Activated naive CD8-positive, alpha-beta T cell treated with anti-CD3 and anti-CD28 coated beads, Interleukin-2, amount 50 U/mL, for 24 hours (primary cell): ENCODE measurements at places on chromosomes 5 and 9.

DNA sequence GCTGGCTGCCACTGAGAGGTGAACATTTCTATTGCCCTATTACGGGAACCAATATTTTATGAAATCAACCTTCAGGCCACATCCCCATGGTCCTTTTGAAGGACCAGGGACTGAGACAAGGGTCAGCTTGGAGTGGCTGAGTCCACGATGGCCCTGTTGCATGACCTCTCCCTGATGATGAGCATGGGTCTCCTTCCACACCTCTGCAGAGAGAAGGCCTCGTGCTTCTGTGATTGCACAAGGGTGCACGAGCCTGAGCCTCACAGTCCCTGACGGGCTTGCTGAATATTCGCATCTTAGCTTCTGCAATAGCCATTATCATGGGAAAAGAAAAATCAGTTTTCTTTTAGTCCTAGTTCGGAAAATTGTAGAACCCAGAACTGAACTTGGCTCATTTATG, 255.0 kb upstream of the IRX2 start:
- H3K4me1 ChIP-seq = no peaks in the 10 kb centered on the region
- H3K27me3 ChIP-seq = no peaks in the 10 kb centered on the region
- no peak for DNase-seq

DNA sequence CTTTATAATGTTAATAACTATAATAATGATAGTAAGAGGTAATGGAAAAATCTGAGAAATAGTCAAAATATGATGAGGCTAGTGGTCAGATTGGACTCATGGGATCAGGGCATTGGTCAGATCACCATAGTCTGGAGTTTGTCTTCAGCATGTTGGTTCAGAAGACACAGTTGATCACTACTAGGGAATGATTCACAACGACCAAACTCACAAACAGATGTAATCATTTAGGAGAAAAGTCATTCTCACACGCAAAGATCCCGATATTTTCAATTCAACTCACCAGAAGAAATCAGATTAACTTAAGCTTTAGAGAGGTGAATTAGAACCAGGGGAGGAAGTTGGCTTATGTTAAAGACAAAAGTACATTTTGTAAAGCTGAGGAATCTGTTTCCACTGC, 131.8 kb downstream of the LURAP1L start:
- H3K4me3 ChIP-seq = no peak overlapping the region
- no peak for DNase-seq
- no peaks in the 10 kb centered on the region for H3K36me3 ChIP-seq
- no peak overlapping the region for H3K27ac ChIP-seq
- no peaks in the 10 kb centered on the region for H3K27me3 ChIP-seq

DNA sequence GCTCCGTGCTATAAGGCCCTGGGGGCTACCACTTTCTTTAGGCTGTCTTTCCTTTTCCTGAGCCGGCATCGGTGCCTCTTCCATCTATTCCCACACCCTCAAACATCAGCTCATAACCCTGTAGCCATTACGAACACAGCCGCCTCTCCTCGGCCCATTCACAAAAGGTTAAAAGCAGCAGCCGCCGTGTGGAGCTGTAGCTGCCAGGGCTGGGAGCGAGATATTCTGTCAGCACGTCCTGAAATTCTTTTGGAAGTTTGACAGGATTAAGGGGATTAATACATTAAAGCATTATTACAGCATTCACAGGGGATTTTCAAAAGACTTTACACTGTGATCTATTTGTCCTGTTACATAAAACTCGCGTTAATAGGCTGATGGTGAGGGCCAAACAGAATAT, 428.2 kb downstream of the CDK5RAP2 start:
- no peak overlapping the region for H3K27ac ChIP-seq
- no peaks in the 10 kb centered on the region for H3K4me1 ChIP-seq
- H3K36me3 ChIP-seq = no peaks in the 10 kb centered on the region
- H3K27me3 ChIP-seq = no peaks in the 10 kb centered on the region
- no peak overlapping the region for H3K4me3 ChIP-seq
- no peak for DNase-seq

DNA sequence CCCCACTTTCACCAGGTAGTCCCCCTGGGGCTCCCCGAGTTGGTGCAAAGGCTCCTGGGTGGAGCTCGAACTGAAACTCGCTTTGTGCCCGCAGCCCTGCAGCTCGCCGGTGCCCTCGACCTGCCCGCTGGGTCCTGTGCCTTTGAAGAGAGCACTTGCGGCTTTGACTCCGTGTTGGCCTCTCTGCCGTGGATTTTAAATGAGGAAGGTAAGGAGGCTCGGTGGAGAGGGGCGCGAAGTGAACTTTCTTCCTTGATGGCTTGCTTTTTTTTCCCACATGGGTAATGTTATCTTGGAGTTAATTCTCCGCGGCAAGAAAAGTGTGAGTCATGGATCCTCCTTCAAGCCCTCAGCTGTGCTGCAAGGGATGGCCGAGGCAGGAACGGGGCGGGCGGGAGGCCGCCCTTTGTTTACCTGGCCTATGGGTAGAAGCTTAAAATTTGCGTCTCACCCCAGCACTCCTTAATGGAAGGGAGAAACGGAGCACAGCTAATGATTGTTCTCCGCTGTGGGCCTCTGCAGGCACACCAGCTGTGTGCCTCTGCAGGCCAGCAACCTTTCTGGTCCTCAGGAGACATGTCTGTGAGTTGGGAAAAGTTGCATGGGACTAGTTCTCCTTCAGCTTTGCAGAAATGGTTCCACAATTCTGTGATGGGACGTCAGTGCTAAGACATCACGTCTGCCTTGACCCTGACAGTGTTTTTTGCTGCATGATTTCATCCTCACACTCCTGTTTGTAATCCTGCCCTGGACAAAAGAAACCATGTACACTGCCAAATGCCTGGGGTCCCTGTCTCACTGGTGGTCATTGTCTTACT, 1.1 kb downstream of the MAMDC2 start:
- no peaks in the 10 kb centered on the region for H3K36me3 ChIP-seq
- no peak overlapping the region for H3K4me3 ChIP-seq
- peaks cover 45% of the 10 kb centered on the region for H3K27me3 ChIP-seq
- H3K4me1 ChIP-seq = peaks cover 7% of the 10 kb centered on the region
- no peak for DNase-seq

DNA sequence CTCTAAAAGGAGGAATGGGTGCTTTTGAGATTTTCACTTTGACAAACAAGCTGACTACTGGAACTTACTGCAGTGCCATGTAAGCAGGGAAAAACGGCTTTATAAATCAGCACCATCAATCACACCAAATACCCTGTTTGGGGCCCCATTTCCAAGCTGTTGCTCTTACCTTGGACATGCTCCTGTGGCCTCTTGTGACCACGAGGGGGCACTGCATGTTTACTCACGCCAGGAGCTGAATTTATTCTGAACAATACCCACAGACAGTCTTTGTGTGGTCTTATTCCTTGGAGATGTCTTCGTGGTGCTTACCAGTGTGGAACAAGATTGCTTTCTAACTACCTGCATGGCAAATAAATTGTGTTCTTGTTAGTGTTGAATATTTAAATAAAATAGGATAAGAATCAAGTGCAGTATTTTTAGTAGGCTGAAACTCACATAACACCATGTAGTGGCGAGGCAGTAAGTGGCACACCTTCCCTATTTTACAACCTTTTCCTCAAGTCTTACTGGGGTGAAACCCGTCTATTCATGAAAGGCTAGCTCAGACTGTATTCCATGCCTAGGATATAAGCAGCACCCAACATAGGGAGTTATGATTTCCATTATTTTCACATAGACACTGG, 155.5 kb upstream of the NMUR2 start:
- no peak overlapping the region for H3K27ac ChIP-seq
- no peaks in the 10 kb centered on the region for H3K36me3 ChIP-seq
- H3K4me1 ChIP-seq = no peaks in the 10 kb centered on the region
- DNase-seq = peak; percentile 35

GRCh38 chr9:117545846-117546245, 131.0 kb upstream of the ASTN2 start:
- no peak overlapping the region for H3K4me3 ChIP-seq
- no peak overlapping the region for H3K27ac ChIP-seq
- peaks cover 5% of the 10 kb centered on the region for H3K4me1 ChIP-seq
- peaks cover 2% of the 10 kb centered on the region for H3K27me3 ChIP-seq
- H3K36me3 ChIP-seq = no peaks in the 10 kb centered on the region

DNA sequence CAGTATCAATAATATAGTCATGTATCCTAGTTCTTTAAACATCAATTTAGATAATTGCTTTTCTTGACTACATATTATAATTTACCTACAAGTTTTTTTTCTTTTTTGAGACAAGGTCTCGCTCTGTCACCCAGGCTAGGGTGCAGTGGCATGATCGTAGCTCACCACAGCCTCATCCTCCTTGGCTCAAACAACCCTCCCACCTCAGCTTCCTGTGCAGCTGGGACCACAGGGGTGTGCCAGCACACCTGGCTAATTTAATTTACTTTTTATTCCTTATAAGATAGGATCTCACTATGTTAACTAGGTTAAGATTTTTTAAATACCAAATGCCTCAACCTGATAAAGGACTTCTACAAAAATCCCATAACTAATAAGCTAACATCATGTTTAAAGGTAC, 21.1 kb downstream of the UIMC1 start:
- no peak overlapping the region for H3K4me3 ChIP-seq
- H3K27ac ChIP-seq = no peak overlapping the region
- DNase-seq = peak; percentile 12

GRCh38 chr9:135512904-135513303, 8.3 kb upstream of the LCN1 start:
- no peak overlapping the region for H3K27ac ChIP-seq
- H3K4me1 ChIP-seq = peaks cover 10% of the 10 kb centered on the region
- H3K36me3 ChIP-seq = peaks cover 2% of the 10 kb centered on the region
- DNase-seq = no peak
- peaks cover 12% of the 10 kb centered on the region for H3K27me3 ChIP-seq
